ENCODE measurements at places on chromosomes 2 and 18.

- DNase-seq = no peak
Observed at GRCh38 chr2:26011990-26012856, 21.7 kb upstream of the RAB10 start.

- no peak for DNase-seq
Observed at GRCh38 chr18:2281086-2281485, 290.2 kb downstream of the METTL4 start.

- no peak for DNase-seq
Observed at GRCh38 chr2:69195706-69196105, 182.7 kb downstream of the ANTXR1 start.

DNA sequence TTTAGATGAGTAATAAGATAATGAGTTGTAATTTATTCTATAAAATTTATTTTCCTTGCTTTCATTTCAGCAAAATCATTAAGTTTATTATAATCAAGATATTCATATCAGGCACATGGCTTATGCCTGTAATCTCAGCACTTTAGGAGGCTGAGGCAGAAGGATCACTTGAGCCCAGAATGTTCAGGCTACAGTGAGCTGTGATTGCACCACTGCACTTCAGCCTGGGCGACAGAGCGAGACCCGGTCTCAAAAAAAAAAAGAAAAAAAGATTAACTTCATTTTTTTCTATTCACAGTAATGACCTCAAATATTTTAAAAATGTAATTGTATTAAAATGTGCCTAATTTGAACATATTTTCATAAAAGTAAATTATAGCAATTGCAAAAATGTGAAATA, 67.9 kb downstream of the ACYP2 start:
- DNase-seq = no peak

DNA sequence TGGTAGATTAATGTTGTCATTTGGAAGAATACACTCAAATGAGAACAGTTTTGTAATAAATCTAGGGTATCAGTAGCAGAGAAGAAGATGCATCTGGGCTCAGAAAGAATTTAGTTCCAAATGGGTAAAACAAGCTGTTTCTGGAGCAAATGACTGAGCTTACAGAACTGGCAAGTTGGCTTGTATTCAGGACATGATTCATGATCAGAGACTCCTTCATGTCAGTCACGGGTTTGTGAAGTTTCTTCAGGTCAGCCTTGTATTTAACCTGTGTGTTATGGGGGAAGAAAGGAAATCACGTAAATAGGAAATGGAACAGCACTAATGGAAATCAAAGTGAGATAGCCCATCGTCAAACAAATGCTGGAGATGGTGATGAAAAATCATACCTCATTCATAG, 109.1 kb downstream of the RIF1 start:
- DNase-seq = no peak

GRCh38 chr2:144320491-144320890, 199.4 kb downstream of the ZEB2 start:
- DNase-seq = no peak

DNA sequence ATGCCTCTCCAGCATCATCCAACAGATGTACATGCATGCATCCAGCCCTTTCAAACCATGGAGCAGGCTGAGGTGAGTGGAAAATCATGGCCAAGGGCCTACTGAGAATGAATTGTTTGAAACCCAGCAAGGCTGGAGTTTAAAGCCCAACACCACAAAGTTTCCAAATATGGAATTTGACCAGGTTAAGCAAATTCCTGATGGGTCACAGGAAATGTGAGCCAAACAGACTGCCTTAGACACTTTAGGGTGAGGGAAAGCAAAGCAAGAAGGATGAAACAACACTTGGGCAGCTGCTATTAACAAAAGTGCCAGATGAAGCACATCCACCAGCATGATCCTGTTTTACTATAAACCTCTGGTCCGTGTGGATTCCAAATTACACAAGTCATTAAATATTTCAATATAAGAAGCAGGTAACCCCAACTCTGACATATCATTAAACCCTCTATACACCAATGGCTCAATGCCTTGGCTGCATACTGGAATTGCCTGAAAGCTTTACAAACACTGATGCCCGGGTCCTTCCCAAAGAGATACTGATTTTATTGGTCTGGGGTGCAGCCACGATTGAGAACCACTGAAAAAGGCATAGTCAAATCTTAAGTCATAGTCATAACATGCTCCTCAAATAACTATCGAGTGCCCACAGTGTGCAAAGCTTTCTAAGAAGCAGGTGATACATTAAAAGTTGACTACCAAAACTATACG, 9.1 kb downstream of the KLF7 start:
- no peak for DNase-seq

DNA sequence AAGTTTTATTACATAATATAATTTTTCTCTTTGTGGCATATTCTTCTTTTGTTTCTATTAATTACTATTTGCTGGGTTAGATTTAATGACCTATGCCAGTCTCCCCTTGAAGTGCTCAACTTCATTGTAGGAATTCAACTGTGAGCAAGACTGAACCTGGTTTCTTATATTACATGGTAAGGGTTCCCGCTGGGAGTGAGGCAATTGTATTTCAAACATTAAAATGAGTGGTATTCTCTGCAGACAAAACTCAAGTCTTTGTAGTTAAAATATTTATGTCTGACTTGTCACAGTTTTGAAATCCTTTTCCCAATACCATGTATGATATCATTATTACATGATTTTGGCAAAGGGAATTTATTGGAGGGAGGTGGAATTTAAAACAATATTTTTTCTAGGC, 278.7 kb downstream of the GULP1 start:
- DNase-seq = no peak

- peak; percentile 39 for DNase-seq
Observed at GRCh38 chr2:233165895-233166661, 85.4 kb upstream of the ATG16L1 start.

DNA sequence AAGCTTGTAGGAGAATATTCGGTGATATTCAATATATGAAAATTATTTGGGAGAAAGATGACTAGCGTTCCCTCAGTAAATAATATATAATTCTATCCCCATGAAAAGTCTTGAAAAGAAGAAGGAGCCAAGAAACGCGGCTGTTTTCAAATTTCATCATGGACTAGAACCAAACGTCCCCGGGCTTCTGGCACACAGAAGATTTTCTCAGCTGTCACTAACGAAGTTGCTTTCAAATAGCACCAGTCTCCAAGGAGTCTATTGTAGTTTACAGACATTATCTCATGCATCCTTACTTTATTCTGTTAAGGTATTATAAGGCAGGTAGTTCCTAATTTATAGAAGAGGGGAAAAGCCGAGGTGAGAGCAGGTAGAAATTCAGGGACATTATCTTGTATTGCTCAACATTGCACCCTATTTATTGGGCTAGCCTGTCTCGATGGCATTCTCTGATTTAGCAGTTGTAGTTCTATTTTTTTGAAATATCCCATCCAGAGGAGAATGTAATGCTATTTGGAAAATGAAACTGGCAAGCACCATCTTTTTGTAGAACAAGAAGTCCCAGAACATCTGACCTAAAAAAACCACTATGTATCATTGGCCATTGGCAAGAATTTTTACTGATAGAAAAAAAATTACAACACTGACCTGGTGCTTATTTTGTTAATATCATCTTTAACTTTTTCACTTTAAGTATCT, 198.1 kb upstream of the RASGRP3 start:
- no peak for DNase-seq

GRCh38 chr2:192419786-192420185, 225.1 kb upstream of the TMEFF2 start:
- no peak for DNase-seq

GRCh38 chr2:97722227-97722626, 8.9 kb downstream of the ZAP70 start:
- no peak for DNase-seq

DNA sequence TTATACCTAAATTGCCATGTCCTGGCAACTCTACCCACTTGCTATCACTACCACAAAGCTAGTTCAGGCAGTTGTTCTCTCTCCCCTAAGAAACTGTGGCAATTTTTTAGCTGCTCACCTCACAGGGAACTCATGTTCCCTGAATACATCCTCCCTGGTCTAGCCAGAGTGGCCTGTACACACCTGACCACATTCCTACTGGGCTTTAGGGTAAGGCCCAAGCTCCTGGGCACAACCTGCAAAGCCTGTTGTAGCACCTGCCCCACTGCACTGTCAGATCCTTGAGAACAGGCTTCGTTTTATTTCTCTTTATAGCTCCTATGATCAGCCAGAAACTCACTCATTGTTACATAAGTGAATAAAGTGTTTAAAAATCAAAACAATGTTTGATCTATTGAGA, 21.5 kb downstream of the CNGA3 start:
- DNase-seq = no peak

DNA sequence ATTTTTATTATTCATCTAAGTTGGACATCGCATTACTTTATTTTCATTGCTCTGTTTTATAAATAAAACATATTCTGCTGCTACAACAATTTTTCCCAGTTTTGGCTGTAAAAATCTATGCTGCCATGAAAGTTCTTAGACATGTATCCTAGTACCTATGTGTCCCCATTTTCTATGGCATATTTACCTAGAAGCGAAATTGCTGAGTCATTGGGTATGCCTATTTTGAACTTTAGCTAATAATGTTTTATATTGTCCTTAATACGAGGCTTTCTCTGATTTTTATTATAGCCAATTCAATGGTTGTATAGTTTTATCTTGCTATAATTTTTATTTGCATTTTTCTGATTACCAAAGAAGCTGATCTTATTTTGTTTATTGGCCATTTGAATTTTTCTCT, 110.5 kb upstream of the DPP10 start:
- DNase-seq = no peak

DNA sequence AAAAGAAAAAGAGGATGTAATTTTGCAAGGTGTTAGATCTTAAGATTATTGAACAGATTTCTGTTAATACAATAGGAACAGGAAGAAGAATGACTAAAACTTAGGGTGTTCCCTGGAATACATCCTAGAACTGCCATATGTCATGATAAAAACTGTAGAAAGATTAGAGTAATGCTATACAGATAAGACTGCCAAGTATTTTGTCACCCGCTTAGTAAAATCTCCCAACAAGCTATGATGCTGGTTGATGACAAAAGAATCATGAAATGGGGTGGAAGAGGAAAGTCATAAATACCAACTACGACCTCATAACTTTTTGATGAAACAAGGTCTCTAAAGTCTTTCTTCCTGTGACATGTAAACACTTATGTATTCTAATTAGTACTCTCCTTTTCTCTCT, 163.6 kb upstream of the COL3A1 start:
- no peak for DNase-seq

- DNase-seq = no peak
Observed at GRCh38 chr2:55804535-55804934, 110.9 kb upstream of the PNPT1 start.

- no peak for DNase-seq
Observed at GRCh38 chr2:72895154-72895553, 7.9 kb downstream of the SPR start.

- DNase-seq = no peak
Observed at GRCh38 chr2:189876271-189876670, 92.0 kb downstream of the PMS1 start.

DNA sequence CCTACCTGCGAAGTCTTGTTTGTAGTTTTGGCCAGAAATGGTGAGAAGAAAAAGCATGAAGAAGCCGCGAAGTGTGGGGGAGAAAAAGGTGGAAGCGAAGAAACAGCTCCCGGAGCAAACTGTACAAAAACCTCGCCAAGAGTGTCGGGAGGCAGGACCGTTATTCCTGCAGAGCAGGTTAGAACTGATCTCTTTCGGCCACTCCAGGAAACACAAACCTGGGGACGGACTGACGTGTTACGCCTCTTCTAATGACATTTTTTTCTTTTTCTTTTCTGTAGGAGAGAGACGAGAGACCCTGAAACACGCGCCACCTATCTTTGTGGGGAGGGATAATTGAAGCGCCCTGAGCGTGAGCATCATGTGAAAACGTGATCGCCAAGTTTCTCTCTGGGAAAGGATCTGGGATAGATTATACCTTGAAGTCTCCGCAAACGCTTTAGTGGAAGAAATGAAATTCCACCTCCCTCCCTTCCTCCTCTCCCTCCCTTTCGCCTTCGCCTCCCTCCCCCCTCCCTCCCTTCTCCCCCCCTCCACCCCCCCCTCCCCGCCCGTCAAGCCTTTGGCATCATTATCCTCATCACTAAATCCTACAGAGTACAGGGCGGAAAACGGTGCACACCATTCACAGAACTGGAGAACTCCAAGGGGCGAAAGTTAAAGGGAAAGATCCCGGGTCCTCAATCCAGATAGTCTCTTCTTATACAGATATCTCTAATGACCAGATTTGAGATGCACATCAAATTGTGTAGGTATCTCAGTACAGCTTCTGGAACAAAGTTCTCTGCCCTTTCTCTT, at the start of gene ZEB2:
TSS of gene ZEB2 (minus strand) at position 186 of the 798 bp plus-strand sequence. CDS start 2,769 bp downstream, outside the sequence.
- DNase-seq = peak; percentile 92

GRCh38 chr2:187529977-187530721, 24.1 kb downstream of the TFPI start:
- no peak for DNase-seq

DNA sequence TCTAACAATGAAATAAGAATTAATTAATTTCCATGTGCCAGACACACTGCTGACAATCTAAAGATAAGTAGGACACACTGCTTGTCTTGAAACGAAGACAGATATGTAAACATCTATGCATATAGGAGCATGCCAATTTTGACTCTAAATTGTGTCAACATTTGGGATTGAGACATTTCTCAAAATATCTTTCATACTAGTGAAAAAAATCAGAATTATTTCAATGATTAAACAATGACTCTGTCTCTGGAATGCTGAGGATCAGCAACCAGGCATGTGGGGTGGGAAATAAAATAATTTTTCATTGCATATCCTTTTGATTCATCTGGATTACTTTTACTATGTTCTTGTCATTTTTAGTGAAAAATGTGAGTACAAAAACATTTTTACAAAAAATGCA, 262.6 kb upstream of the SYT4 start:
- DNase-seq = no peak

- DNase-seq = peak; percentile 84
Observed at GRCh38 chr18:74597034-74597661, 522 bp upstream of the ZNF407 start.

GRCh38 chr2:11925295-11926066, 179.0 kb downstream of the LPIN1 start:
- DNase-seq = no peak

GRCh38 chr2:159054985-159055384, 86.5 kb downstream of the TANC1 start:
- no peak for DNase-seq

DNA sequence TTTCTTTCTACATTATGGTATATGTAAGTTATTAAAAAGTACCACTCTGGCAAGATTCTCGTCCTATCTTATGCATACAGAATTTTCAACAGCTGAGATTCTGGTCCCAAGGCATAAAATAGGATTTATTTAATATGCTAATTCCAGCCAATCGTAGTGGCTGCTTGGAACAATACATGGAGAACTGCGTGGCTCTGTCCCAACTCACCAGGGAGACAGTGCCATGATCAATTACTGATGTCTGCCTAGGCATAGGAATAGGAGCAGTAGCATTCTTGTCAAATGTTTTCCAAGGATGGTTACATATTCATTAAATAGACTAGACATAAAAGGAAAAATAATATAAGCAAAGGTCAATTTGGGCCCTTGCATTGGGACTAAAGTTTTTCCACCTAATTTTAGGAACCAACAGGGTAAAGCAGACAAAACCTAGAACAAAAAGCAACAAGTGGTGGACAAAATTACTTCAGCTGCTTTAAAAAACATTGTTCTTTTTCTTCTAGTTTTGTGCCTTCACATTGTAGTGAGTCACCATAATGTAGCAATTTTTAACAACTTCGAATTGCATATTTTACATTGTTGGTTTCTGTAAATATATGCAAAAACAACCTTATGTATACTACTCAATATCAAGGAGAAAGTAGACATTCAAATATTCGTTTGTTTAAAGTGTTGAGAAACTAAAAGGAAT, 232.8 kb upstream of the ATP5MC3 start:
- no peak for DNase-seq

GRCh38 chr18:80252136-80252535, 4.8 kb upstream of the PARD6G start:
- no peak for DNase-seq

GRCh38 chr2:1672738-1673137, 71.6 kb downstream of the PXDN start:
- no peak for DNase-seq
